ENCODE measurements at places on chromosomes 4 and X. TPM values are rescaled to one million over a fixed set of nuclear protein-coding genes. Genes with fewer than 3 reads are reported as not detected.
A peak's percentile ranks its signal among the peaks of the same experiment; 100 is the strongest.

- no peak for DNase-seq
- no peaks in the 10 kb centered on the region for H3K36me3 ChIP-seq
- no peak overlapping the region for H3K27ac ChIP-seq
These were observed 14.9 kb downstream of the RPS3A start for GRCh38 chr4:151114338-151114737.

DNA sequence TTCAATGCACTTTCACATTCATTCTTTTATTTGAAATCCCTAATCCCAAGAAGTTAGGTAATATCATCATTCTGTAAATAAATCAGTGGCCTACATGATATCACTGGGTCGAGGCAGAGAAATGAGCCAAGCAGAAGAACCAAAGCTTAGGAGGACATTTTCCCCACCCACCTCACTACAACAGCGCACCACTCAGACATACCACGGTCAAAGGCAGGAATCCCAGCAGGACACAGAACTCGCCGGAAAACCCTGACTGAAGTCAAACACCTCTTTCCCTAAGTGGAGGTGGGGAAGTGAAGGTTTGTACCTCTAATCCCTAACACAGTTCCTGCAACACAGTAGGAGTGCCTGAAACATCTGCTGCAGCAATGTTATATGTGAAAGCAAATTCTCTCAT lies 21.5 kb downstream of the RELL1 start:
- H3K4me1 ChIP-seq = peaks cover 38% of the 10 kb centered on the region
- DNase-seq = no peak
- H3K27ac ChIP-seq = no peak overlapping the region
- H3K36me3 ChIP-seq = no peaks in the 10 kb centered on the region
- no peak overlapping the region for H3K4me3 ChIP-seq
- no peaks in the 10 kb centered on the region for H3K27me3 ChIP-seq

- no peaks in the 10 kb centered on the region for H3K27me3 ChIP-seq
- H3K27ac ChIP-seq = no peak overlapping the region
- H3K36me3 ChIP-seq = no peaks in the 10 kb centered on the region
- H3K4me3 ChIP-seq = no peak overlapping the region
- no peaks in the 10 kb centered on the region for H3K4me1 ChIP-seq
- no peak for DNase-seq
These were observed 52.6 kb downstream of the OSTC start for GRCh38 chr4:108702960-108703359.

- H3K4me3 ChIP-seq = no peak overlapping the region
- no peaks in the 10 kb centered on the region for H3K36me3 ChIP-seq
- peaks cover 3% of the 10 kb centered on the region for H3K4me1 ChIP-seq
- no peak overlapping the region for H3K27ac ChIP-seq
- DNase-seq = no peak
- no peaks in the 10 kb centered on the region for H3K27me3 ChIP-seq
These were observed 66.8 kb downstream of the USP46 start for GRCh38 chr4:52592287-52592686.

Gene CLDN2
- total RNA-seq = not detected

DNA sequence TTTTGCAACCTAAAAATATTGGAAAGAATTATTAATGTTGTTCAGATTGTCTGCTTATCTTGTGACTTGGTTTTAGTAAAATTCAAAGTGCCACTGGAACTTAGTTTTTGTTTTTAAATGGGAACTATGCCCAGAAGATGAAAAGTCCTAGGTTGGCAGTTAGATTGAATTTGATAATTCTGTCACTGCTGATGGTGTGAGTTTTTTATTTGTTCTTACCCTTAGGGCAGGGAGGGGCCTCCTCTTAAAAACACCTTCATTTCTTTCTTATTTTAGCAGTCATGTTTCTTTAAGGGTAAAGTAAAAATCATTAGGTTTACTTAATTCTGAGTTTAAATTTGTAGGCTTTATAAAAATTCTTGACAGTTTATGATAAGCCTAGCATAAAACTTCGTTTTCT lies 80.6 kb downstream of the AFF1 start:
- no peaks in the 10 kb centered on the region for H3K36me3 ChIP-seq
- peaks cover 9% of the 10 kb centered on the region for H3K4me1 ChIP-seq
- DNase-seq = no peak
- H3K4me3 ChIP-seq = no peak overlapping the region
- no peaks in the 10 kb centered on the region for H3K27me3 ChIP-seq

GRCh38 chr4:186392017-186392416 lies 126.0 kb downstream of the F11 start:
- DNase-seq = no peak
- H3K36me3 ChIP-seq = no peaks in the 10 kb centered on the region

DNA sequence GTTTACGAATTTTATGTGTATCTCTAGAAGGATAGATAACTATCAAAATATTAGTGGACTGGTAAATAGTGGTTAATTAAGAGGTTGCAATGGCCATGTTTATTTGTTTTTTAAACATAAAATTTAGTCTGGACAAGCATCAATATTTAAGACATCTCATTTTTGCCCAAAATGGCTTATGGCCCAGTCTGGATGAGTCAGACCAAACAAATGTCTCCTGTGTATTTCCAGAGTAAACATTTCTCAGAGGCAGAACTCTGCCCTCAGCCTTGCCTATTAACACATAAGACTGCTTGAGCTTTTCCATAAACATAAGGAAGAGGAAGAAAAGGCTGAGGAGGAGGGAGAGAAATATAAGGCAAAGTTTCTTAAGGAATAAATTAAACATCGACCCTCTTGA lies 277.1 kb upstream of the DIAPH2 start:
- H3K27ac ChIP-seq = no peak overlapping the region
- peak; percentile 19 for DNase-seq
- no peaks in the 10 kb centered on the region for H3K27me3 ChIP-seq
- H3K4me1 ChIP-seq = peaks cover 3% of the 10 kb centered on the region

Gene ARAP2
- 81.1 TPM for total RNA-seq

DNA sequence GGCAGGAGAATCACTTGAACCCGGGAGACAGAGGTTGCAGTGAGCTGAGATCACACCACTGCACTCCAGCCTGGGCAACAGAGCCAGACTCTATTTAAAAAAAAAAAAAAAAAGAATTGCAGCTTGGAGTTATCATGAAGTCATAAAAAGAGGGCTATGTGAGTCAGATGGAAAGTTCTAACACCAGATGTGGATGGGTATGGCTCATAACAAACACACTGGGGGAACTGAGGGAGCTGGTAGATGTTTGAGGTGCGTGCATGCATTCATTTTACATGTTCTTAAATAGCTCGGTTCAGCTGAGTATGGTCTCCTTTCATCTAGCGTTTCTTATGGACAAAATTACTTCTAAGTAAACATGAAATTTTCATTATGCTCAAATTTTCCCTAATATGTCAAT lies 11.7 kb downstream of the TRMT2B start:
- no peak for DNase-seq
- no peaks in the 10 kb centered on the region for H3K4me1 ChIP-seq

- peaks cover 53% of the 10 kb centered on the region for H3K4me1 ChIP-seq
- no peaks in the 10 kb centered on the region for H3K36me3 ChIP-seq
- no peak overlapping the region for H3K4me3 ChIP-seq
- no peak overlapping the region for H3K27ac ChIP-seq
- H3K27me3 ChIP-seq = no peaks in the 10 kb centered on the region
- DNase-seq = peak; percentile 44
These were observed 215.2 kb upstream of the PSAPL1 start for GRCh38 chr4:7649741-7650531.

GRCh38 chr4:152307669-152308068 lies 228.2 kb downstream of the FBXW7 start:
- no peak overlapping the region for H3K4me3 ChIP-seq
- DNase-seq = no peak
- H3K27me3 ChIP-seq = no peaks in the 10 kb centered on the region
- H3K36me3 ChIP-seq = no peaks in the 10 kb centered on the region

- H3K4me1 ChIP-seq = no peaks in the 10 kb centered on the region
- no peak overlapping the region for H3K27ac ChIP-seq
- no peak for DNase-seq
- no peaks in the 10 kb centered on the region for H3K27me3 ChIP-seq
- no peak overlapping the region for H3K4me3 ChIP-seq
- H3K36me3 ChIP-seq = no peaks in the 10 kb centered on the region
These were observed 1.5 kb upstream of the FATE1 start for GRCh38 chrX:151714362-151714761.

Gene DMRTC1
- total RNA-seq = not detected

DNA sequence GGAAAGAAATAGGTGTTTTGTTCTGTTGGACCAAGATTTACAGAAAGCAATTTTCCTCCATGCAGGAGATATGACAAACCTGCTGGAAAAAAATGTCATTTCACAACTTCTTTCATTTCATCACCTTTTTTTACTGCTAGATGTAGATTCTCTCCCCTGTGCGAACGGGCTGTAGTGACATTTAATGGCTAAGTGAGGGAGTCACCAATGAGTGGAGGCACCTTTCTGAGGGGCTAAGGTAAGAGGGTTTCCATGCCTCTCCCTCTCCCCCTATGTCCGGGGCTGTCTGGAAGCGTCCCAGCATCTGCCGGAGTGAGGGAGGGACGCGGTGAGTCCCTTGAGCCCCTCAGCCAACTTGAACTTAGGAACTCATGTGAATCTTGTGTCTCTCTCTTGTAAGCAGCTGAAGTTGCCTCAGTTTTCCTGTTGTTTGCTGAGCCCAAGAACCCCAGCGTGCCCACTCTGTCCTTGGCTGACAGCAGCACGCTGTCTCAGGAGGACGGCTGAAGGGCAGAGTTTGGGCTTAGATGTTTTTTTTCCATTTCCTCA lies 42.3 kb downstream of the DCTD start:
- no peak overlapping the region for H3K27ac ChIP-seq
- H3K4me1 ChIP-seq = no peaks in the 10 kb centered on the region
- no peak for DNase-seq
- H3K27me3 ChIP-seq = no peaks in the 10 kb centered on the region
- no peak overlapping the region for H3K4me3 ChIP-seq

GRCh38 chr4:21195682-21196081 lies 495.4 kb downstream of the PACRGL start:
- no peak overlapping the region for H3K27ac ChIP-seq
- no peaks in the 10 kb centered on the region for H3K27me3 ChIP-seq
- no peaks in the 10 kb centered on the region for H3K4me1 ChIP-seq
- H3K4me3 ChIP-seq = no peak overlapping the region
- no peaks in the 10 kb centered on the region for H3K36me3 ChIP-seq
- DNase-seq = no peak

Gene AFM
- 0.19 TPM for total RNA-seq

GRCh38 chrX:69101683-69102251 lies 63.5 kb downstream of the PJA1 start:
- H3K4me3 ChIP-seq = no peak overlapping the region
- no peaks in the 10 kb centered on the region for H3K4me1 ChIP-seq
- no peak overlapping the region for H3K27ac ChIP-seq
- no peaks in the 10 kb centered on the region for H3K36me3 ChIP-seq

GRCh38 chr4:37685161-37685822 lies 884 bp downstream of the RELL1 start:
- peak; percentile 43 for DNase-seq
- H3K36me3 ChIP-seq = no peaks in the 10 kb centered on the region
- peaks cover 15% of the 10 kb centered on the region for H3K4me1 ChIP-seq
- H3K27ac ChIP-seq = peak overlapping the region; percentile 86
- peak overlapping the region; percentile 90 for H3K4me3 ChIP-seq
- H3K27me3 ChIP-seq = no peaks in the 10 kb centered on the region

DNA sequence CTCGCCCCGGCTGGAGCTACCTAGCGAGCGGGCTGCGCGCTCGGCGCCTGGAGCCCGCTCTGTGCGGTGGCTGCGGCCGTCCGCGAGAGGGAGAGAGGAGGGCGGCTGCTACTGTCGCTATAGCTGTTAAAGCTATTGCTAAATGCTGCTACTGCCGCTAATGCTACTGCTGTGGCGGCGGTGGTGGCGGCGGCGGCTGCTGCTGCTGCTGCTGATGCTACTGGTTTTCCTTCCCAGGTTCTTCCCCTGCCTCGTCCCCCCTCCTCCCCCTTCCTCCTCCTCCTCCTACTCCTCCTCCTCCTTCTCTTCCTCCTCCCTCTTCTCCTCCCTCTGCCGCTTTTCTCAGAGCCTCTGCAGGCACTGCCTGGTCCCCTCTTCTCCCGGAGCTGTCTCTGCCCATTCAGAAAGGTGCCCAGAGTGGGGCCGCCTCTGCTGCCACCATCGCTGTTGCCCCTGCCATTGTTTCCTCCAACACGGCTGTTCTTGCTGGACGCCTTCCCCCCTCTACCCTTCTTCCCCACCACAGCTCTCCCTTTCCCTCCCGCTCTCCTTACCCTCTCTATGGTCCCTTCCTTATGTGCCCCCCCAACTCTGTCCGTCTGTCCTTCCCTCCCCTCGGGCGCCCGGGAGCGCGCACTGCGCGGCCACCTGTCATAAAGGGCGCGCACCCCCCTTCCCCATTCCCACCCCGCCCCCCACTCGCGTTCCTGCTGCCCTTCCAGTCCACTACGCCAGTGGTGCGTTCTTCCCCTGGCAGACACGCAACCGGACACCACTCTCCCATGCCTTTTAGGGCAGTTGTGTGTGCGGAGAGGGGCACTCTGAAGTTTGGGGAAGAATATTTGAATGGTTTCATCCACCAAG lies at the start of gene NEXMIF:
Gene NEXMIF, minus strand, starts transcription at position 228 of the 864 bp plus-strand sequence.
- peak; percentile 19 for DNase-seq
- no peaks in the 10 kb centered on the region for H3K36me3 ChIP-seq
- no peaks in the 10 kb centered on the region for H3K27me3 ChIP-seq

Gene BBS12
- 7.5 TPM for total RNA-seq

Gene F8A2
- total RNA-seq = not detected

GRCh38 chr4:13399257-13399656 lies 84.9 kb downstream of the RAB28 start:
- no peak overlapping the region for H3K4me3 ChIP-seq
- H3K27me3 ChIP-seq = no peaks in the 10 kb centered on the region
- no peak overlapping the region for H3K27ac ChIP-seq
- DNase-seq = no peak

Gene GAGE12C
- total RNA-seq = not detected

GRCh38 chrX:119523664-119524184 lies 41.5 kb downstream of the STEEP1 start:
- H3K4me3 ChIP-seq = no peak overlapping the region
- H3K27ac ChIP-seq = no peak overlapping the region
- no peaks in the 10 kb centered on the region for H3K36me3 ChIP-seq
- no peaks in the 10 kb centered on the region for H3K4me1 ChIP-seq
- no peak for DNase-seq

- DNase-seq = no peak
- H3K4me3 ChIP-seq = no peak overlapping the region
- no peaks in the 10 kb centered on the region for H3K27me3 ChIP-seq
- no peaks in the 10 kb centered on the region for H3K4me1 ChIP-seq
- H3K36me3 ChIP-seq = no peaks in the 10 kb centered on the region
- H3K27ac ChIP-seq = no peak overlapping the region
These were observed 165.1 kb upstream of the ATP6AP2 start for GRCh38 chrX:40415675-40416074.

DNA sequence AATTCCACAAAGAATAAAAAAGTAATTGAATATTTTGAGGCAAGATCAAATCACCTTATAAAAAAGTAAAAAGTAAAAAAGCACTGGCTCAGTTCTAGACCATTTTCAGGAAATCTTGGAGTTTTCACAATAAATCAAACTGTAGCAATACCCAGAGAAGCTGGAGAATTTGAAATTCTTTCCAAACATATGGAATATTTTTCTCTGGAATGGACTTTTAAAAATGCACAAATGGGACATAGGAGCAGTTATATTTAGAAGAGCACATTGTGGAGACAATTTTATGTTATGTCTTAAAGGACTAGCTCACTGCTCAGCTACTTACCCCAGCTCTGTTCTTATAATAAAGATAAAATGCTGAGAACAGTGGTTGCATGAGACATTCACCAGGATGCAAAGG lies 211.9 kb upstream of the KIT start:
- no peak overlapping the region for H3K4me3 ChIP-seq
- H3K4me1 ChIP-seq = no peaks in the 10 kb centered on the region
- H3K27ac ChIP-seq = no peak overlapping the region
- no peaks in the 10 kb centered on the region for H3K36me3 ChIP-seq

Gene L1CAM
- 4.5 TPM for total RNA-seq

- no peak overlapping the region for H3K4me3 ChIP-seq
- H3K4me1 ChIP-seq = no peaks in the 10 kb centered on the region
- no peaks in the 10 kb centered on the region for H3K36me3 ChIP-seq
These were observed 114.3 kb upstream of the EMCN start for GRCh38 chr4:100632163-100632562.
